ENCODE measurements at places on chromosomes 7 and 10.

DNA sequence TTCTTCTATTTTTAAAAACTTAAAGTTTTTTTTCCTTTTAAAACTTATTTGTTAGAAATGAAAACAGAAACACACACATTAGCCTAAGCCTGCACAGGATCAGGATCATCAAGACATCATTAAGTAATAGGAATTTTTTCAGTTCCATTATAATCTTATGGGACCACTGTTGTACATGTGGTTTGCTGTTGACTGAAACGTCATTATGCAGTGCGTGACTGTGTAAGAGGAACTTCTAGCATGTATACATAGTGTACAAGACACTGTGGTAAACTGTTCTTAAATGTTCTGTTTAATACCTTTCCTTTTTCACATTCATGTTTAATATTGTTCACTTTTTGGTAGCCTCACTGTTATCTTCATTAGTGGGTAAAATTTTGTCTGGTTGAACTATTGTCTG lies 12.1 kb downstream of the ENTPD7 start:
- no peak for DNase-seq

- DNase-seq: no peak
These were observed 91.1 kb downstream of the CXCL12 start for GRCh38 chr10:44293842-44294241.

- no peak for DNase-seq
These were observed 117.9 kb upstream of the KLF6 start for GRCh38 chr10:3902809-3903410.

DNA sequence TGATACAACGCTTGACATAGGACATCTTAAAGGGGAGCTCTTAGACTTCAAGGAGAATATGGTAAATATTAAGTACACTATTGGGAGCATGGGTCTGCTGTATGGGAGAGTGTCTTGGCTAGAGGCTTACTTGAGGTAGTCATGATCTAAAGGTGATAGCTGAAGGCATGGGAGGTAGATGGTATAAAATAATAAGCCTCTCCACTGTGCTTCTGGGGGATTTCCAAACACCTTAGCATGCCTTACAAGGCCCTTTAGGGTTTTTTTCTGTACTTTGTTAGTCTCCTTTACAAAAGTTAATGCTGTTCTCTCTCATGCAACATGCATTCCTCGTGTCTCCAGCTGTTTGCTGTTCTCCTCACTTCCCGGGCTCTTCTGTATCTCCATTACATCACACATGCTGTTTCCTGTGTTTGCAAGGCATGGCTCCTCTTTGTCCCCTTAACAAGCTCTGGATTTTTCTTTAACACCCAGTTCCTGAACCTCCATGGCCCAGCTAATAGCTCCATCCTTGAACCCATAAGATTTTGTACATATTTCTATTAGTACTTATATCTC lies 449.7 kb downstream of the AUTS2 start:
- no peak for DNase-seq

DNA sequence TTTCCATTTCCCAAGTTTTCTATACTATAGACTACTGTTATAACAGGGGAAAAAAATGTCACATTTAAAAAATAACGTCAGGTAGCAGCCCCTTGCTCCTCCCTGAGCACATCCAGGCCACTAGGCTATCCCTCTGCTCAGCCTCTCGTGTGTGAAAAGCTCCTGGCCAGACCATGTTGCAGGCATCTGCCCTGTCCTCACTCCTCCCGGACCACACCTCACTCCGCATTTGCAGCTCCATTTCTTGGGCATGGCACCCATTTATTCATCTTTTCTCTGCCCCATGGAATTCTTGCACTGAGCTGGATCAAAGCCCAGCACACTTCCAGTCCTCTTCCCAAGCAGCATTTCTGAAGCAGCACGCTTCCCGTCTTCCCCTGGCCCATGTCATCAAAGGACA lies 1.4 kb upstream of the GDF2 start:
- no peak for DNase-seq

DNA sequence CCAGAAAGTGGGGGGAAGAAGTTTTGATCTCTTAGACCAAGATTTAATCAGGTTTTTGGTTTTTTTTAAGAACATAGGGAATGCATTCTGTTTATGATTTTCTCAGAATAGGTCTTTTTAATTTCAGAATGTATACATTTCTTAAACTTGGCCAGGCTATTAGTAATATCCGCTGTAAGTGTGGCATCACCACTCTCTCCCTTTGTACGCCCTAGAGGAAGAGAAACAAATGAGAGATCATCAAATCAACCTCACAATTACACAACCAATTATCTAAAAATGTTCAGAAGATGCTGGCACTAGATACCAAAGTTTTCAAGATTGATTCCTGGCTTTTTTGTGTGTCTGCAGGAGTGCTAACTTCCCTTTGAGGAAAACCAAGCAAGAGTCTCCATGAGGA lies 70.0 kb downstream of the KLF6 start:
- DNase-seq: no peak

DNA sequence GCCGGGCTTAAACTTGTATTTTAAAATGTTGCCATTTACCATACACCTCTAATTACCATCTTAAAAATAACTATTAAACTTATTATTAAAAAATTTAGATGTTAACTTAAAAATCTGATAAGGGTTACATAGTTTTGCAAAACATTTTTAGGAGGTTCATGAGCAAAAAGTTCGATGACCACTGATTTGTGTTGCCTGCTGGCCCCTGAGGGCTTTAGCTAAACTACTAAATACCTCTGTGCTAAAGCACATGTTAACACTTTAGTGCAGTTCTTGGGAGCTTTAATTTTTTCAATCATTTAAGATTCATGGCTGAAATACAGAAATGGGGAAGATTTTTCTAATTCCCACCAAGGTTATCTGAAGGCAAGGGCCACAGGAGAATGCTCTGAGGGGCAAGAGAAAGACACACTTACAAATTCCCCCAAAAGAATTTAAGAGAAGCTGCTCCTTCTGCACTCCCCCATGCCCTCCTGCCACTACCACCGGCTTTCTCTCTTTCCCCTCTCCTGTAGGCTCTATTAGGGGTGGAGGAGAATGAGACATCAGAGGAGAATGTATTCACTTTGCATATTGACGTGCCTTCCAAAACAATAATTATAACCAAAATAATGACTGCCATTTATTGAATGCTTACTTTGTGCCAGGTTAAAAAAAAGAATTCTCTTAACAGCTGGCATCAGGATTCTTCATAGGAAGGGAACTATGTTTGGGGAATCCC lies 106.2 kb downstream of the RTKN2 start:
- no peak for DNase-seq

GRCh38 chr10:132319853-132320653 lies 11.9 kb upstream of the LRRC27 start:
- DNase-seq: no peak

DNA sequence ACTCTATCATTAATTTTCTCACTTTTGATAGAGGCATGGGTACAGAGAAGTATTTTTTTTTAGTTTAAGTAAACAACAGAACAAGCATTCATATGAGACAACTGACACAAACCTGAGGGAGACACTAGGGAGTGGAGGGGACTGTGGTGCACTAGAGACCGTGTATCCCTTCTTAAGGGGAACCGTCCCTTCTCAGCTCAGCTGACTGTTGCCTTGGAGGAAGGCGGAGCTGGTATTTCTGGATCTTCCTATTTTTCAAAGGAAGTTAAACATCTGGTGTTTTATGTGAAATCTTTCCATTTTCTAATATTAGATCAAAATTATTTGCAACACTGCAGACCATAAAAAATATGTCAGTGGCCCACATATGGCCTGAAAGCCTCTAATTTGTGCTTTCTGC lies 113.6 kb upstream of the MACROH2A2 start:
- no peak for DNase-seq

DNA sequence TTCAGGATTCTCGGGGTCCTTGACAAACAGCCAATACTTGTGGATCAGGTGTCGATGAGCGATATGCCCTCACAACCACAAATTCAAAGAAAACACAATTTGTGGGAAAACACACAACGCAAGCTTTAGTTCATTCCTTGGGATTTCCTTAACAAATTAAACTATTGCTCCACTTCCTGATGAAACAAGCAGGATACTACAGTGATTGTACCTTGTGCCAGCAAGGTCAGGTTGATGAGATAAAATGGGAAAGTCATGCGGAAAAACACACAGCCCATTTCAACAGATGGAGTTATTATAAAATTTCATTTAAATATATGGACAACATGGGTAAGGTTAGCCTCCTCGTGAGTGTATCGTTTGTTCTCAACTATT lies 8.8 kb upstream of the RHOBTB1 start:
- DNase-seq: no peak

DNA sequence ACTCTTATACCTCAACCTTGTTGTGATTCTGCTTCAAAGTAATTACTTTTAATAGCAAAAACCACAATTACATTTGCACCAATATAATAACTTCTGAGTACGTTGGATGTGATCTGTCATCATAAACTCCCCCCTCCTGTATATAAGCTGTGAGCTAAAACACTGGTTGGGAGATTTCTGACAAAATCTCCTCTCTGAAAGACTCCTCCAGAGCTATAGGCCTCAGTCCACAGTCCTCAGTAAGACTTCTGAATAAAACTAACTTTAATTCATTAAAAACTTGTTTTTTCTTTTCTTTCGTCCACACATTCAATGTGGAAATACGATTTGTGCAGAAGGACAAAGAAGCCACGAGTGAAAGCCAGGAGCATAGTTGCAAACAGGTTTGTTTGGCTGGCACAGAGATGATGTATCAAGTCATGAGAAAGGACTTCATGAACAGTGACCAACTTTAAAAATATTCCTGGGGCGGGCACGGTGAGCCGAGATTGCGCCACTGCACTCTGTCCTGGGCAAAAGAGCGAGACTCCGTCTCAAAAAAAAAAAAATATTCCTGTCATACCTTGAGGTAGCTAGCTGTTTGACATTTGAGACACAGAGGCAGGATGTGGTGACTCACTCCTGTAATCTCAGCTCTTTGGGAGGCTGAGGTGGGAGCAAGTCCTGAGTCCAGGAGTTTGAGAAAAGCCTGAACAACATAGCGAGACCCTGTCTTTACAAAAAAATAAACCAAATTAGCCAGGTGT lies 91.1 kb upstream of the ARHGAP21 start:
- no peak for DNase-seq

DNA sequence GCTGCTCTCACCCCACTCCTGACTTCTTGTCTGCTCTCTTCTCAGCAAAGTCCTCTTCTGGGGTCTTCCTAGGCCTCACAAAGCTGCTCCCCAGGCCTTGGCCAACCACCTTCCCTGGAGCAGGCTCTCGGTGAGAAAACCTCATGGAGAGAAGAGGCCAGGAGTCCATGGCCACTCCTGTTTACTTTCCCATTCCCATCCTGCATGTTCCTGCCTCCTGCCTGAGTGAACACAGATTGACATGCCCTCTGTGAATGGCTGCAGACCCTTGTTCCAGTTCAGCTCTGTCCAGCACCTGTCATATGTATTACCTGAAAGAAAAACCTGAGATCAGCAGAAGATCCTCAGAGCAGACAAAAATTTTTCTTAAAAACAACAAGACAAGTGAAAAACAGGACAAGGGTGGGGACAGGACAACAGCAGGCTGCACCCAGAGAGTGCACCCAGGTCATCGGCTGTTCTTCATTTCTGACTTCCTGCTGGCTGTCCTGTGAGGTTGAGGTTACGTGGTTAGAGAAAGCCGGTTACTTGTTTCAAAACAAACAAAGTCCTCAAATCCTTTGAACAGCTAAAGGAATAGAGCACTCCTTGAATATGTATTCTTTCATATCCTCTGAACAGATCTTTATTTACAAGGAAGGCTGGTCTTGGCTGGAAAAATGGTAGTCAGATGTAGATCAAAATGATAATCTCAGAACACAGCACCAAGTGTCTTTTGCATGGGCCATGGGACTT lies 34.0 kb upstream of the DLD start:
- no peak for DNase-seq

DNA sequence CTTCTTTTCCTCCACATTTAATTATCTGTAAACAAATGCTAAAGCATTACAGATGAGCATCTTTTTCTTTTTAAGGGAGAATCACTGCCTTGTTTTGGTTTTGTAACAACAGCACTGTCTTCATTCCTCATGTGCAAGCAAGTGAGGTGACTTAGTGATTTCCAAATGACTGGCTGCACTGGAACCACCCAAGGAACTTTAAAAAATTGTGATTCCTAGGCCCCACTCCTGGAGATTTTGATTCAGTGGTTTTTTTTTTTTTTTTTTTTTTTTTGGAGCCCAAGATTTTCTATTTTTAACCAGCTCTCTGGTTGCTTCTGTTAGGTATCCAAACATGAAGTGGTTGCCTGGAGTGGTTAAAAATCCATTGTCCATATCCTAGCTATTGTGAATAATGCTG lies 176.2 kb downstream of the LRMDA start:
- no peak for DNase-seq

- DNase-seq: no peak
These were observed 56.8 kb downstream of the CHCHD3 start for GRCh38 chr7:133025056-133025455.

DNA sequence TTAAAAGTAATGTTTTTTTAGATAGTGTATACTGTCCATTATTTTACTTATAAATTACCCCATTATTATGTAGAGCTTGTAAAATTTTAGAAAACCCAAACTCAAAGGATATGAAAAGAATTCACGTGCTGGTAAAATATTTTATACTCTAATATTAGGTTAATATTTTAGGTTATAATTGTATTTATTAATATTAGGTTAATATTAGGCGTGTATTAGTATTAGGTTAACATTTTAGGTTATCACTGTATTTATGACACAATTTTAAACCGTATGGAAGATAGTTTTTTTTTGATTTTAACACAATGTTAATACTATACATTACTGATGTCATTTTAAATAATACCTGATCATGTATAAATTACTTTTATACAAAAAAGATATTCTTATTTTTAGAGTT lies 48.5 kb downstream of the ARL4A start:
- DNase-seq: no peak

GRCh38 chr10:50604809-50605208 lies 18.9 kb downstream of the SGMS1 start:
- no peak for DNase-seq
